Putamen (tissue), 1 donor: ENCODE measurements at places on chromosomes 2 and 18.

DNA sequence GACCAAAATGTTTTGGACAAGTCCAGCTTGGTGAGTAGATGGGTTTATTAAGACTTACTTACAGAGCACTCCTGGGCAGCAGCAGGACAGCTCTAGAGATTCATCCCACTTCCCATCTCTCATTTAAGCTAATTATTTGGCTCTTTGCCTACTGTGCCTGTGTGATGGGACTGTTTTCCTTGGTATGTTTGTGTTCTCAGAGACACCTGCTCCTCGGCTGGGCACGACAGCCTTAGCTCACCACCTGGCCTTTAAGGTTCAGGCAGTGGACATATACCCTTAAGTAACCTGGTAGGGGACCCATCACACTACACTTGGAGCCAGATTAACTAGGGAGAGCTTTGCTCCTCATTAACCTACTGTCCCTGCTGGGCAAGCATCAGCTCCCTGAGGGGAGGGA, 41.7 kb upstream of the EFEMP1 start:
- no peak for DNase-seq

- DNase-seq, result no peak
These were observed 37.4 kb downstream of the ZC3H6 start for GRCh38 chr2:112312821-112313220.

GRCh38 chr2:237689336-237690131, 62.1 kb downstream of the LRRFIP1 start:
- DNase-seq, result no peak

- DNase-seq, result no peak
These were observed 385.4 kb upstream of the PKDCC start for GRCh38 chr2:41662461-41662860.

DNA sequence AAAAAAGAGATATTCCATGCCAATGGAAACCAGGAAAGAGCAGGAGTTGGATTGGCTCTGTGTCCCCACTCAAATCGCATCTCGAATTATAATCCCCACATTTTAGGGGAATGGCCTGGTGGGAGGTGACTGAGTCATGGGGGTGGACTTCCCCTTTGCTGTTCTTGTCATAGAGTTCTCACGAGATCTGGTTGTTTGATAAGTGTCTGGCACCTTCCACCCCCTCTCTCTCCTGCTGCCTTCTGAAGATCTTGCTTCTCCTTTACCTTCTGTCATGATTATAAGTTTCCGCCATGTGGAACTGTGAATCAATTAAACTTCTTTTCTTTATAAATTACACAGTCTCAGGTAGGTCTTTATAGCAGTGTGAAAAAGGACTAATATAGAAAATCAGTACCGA, 355.6 kb downstream of the NBAS start:
- no peak for DNase-seq

- no peak for DNase-seq
These were observed 327.6 kb downstream of the NCKAP5 start for GRCh38 chr2:133240491-133241223.

GRCh38 chr18:33495278-33495677, 54.8 kb upstream of the CCDC178 start:
- DNase-seq, result peak; percentile 25

DNA sequence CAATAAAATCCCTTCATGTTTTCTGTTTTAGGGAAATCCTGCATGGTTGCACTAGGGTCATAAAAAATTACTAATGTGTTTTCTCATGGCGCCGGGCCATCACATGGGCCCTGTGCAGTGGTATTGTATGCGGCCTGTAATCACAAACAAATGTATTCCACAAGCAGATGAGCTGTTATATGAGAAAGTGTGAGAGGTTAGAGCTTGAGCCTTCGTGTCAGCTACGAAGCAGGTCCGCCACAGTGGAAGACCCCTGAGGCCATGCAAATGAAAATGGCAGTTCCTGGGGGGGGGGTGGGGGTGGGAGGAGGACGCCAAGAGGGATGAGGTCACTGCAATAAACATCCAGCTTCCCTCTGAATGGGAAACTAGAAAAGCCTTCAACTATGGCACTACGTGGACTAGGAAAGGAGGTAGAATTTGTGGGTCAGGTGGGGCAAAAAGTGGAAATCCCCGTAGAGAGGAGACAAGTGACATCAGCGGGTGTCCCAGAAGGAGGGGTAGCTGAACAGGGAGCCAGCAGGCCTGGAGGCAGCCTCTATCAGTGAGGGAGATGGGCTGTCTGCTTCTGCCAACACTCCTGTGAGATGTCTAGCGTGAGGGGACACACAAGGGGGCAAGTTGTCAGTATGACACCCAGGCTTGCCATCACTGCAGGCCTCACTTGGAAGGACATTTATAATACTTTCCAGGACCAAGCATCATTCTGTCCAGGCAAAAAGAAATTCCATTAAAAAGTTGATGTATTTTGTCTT, 130.3 kb upstream of the CTAGE1 start:
- no peak for DNase-seq

GRCh38 chr2:96861074-96861473, 3.3 kb upstream of the ANKRD39 start:
- DNase-seq, result no peak
